ENCODE measurements at places on chromosomes 7 and 10. TPM values are rescaled to one million over a fixed set of nuclear protein-coding genes. Genes with fewer than 3 reads are reported as not detected.
A peak's percentile ranks its signal among the peaks of the same experiment; 100 is the strongest.

The PRRT4 gene
- not detected for total RNA-seq

DNA sequence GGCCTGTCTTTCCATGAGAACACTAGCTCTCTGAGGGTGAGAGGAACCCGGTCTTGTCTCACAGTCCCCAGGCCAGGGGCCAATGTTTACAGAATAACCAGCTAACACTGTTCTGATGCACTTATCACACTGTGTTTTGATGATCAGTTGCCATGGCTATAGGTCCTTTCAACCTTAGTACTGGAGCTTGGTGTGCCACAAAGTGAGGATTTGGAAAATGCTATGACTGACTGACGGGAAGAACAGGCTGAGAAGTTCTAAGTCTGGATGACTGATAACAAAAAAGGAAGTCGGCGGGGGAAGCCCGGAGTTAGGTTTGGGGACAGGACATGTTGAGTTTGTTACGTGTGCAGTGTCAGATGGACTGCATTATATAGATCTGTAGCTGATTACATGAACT is 141.8 kb downstream of the CTTNBP2 start:
- H3K4me1 ChIP-seq: peaks cover 3% of the 10 kb centered on the region
- DNase-seq: no peak
- no peak overlapping the region for H3K4me3 ChIP-seq
- no peak overlapping the region for H3K27ac ChIP-seq
- H3K27me3 ChIP-seq: peaks cover 10% of the 10 kb centered on the region

The ANKRD2 gene
- 0.26 TPM for total RNA-seq

DNA sequence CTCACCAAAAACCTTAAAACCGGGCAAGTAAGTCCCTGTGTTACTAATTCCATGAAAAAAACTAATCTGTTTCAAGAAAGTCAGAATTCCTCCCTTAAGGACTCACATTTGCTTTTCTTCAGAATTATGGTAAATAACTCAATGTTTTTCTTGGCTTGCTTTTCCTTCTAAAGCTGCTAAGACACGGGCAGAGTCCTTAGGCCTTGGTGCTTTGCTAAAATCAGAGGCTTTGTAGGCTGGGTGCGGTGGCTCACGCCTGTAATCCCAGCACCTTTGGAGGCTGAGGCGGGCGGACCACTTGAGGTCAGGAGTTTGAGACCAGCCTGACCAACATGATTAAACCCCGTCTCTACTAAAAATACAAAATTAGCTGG is 32.0 kb downstream of the GNA12 start:
- H3K27ac ChIP-seq: no peak overlapping the region
- H3K4me3 ChIP-seq: no peak overlapping the region
- H3K4me1 ChIP-seq: no peaks in the 10 kb centered on the region
- DNase-seq: no peak
- H3K27me3 ChIP-seq: no peaks in the 10 kb centered on the region

The AGAP3 gene
- 36.2 TPM for total RNA-seq

The OR2A5 gene
- not detected for total RNA-seq

GRCh38 chr10:63267414-63268148 is 134.5 kb downstream of the NRBF2 start:
- peaks cover 13% of the 10 kb centered on the region for H3K36me3 ChIP-seq
- peak overlapping the region; percentile 97 for H3K4me3 ChIP-seq
- H3K4me1 ChIP-seq: peaks cover 16% of the 10 kb centered on the region
- H3K27me3 ChIP-seq: no peaks in the 10 kb centered on the region
- DNase-seq: no peak

- no peaks in the 10 kb centered on the region for H3K27me3 ChIP-seq
- no peaks in the 10 kb centered on the region for H3K36me3 ChIP-seq
- no peak overlapping the region for H3K4me3 ChIP-seq
- H3K4me1 ChIP-seq: no peaks in the 10 kb centered on the region
These were observed 161.2 kb downstream of the DGKI start for GRCh38 chr7:137685433-137686164.

DNA sequence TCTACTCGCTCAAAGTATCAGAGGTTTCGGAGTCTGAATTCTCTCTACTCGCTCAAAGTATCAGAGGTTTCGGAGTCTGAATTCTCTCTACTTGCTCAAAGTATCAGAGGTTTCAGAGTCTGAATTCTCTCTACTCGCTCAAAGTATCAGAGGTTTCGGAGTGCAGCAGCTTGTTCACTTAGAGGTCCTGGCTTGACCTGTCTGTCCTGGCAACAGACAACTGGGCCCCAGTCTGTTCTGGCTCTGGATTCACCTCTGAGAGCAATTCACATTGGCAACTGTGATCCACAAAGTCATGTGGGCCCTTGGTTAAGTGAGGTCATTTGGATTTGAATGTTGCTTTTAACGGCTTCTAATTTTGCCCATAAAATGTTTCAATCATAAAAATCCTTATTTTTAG is 63.9 kb upstream of the ST8SIA6 start:
- H3K4me1 ChIP-seq: no peaks in the 10 kb centered on the region
- H3K27me3 ChIP-seq: peaks cover 16% of the 10 kb centered on the region
- no peak for DNase-seq
- no peak overlapping the region for H3K27ac ChIP-seq

DNA sequence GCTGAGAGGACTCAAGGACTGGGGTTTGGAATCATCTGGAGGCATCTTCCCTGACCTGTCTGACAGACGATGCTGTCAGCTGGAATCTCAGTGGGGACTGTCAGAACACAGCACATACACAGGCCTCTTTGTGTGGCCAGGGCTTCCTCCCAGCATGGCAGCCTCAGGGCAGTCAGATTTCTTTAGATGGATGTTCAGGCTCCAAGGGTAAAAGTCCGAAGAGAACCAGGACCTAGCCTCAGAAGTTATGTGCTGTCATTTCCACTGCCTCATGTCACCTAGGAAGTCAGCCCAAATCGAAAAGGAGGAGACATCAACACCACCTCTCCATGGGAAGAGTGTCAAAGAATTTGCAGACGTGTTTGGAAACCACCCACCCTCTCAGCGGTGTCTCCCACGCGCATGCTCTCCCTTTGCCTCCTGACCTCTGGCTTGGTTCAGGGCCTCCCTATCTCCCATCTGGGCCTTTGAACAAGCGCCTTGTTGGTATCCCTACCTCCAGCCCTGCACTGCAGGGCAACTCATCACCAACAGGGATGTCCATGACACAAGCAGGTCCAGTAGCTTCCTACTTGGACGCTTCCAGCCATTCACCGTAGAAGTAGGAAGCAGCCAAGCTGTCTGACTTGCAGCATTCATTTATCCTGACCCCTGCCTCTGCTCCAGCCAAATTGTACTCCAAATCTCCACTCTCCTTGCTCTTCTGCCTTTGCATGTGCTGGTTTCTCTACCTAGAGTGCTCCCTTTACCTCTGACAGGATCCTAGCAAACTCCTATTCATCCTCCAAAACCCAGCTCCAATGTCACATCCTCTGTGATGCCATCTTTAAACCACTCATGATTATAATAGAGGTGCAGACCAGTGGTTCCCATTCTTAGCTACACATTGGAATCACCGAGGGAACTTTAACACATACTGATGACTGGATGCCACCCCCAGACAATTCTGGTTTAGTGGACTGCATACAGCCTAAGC is 121.6 kb downstream of the OAT start:
- no peak overlapping the region for H3K27ac ChIP-seq
- DNase-seq: no peak
- no peaks in the 10 kb centered on the region for H3K36me3 ChIP-seq
- no peaks in the 10 kb centered on the region for H3K4me1 ChIP-seq

The CNTNAP2 gene
- not detected for total RNA-seq

The LOXL4 gene
- total RNA-seq: not detected

All from activated CD8-positive, alpha-beta memory T cell treated with anti-CD3 and anti-CD28 coated beads, Interleukin-2, amount 10 ng/mL, durations not matched to agents 7 days and 5 days (primary cell).